ENCODE measurements at places on chromosomes 6 and 20.
A peak's percentile ranks its signal among the peaks of the same experiment; 100 is the strongest.

DNA sequence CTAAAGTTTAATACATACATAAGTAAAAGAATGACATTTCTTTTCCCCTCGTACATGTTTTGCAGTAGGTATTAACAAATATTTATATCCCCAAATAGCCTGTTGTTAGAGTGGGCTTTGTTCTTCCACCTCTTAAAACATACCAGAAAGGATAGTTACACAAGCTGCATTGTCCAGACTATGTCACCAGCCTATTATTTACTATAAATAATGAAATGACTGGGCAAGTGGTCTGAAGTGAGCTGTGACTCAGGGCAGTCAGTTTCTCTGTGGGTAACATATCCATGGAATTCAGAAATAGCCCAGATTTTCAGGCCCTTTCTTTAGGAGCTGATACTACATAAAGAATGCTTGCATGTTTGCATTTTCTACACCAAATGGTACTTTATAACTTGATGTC lies 60.1 kb downstream of the FUT9 start:
- DNase-seq: no peak

DNA sequence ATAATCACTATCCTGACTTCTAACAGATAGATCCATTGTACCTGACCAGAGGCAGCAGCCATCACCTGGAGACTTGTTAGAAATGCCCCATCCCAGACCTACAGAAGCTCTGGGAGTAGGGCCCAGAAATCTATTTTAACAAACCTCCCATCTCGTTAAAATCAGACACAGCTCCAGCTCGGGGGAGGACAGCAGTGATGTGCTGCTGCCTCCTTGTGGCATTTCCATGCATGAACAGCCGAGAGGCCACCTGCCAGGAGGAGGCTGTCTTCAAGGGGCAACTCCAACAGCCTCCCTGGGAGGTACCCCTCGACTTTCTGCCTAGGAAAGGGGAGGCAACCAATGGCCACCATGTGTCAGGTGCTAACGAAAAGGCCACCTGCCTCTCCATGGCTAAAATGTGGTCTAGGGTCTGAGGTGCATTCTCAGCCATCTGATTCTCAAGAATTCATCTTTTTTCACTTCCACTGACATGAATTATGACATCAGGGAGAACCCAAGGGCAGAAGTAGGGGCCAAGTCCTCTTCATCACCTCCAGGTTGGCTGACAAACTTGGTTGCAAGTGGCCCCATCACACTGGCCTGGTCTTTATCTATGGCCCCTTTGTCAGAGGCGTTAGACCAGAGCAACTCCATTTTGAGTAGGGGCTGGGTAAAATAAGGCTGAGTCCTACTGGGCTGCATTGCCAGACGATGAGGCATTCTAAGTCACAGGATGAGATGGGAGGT lies 12.2 kb upstream of the KCNK15 start:
- DNase-seq: peak; percentile 62

GRCh38 chr6:28600245-28600644 lies 74.6 kb downstream of the GPX5 start:
- no peak for DNase-seq

DNA sequence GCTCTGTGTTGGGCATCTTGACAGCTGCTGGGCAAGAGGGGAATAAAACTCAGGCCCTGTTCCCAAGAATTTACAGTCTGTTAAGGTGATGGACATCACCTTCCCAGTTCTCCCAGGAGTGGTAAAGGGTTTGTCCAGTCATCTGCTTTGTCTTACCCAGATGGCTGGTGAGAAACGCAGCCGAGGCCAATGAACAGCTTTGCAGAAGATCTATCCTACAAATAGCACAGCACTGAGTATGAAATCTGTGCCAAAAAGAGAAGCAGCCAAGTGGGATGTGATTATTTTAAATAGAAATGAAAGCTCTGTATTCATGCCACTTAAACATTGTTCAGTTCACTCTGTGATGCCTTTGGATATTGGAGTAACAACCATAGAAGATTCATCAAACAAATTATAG lies 132.7 kb upstream of the SLC22A16 start:
- no peak for DNase-seq

DNA sequence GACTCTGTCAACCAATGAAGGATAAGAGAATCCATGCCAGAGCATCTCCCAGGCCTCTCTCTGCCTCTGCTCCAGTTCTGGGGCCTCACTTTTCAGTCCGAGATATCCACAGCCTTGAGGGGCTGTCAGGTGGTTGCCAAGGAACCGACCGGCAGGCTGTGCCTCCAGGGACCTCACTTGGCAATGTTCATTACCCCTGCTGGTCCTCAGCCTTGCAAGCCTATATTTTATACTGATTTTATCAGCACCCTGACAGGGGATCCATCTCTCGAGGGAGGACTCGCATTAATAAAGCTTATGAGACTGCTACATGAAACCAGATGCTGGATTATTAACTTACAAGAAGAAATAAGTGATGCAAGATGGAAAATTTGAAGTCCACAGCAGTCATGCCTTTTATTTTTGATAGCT lies 39.9 kb downstream of the TMC2 start:
- DNase-seq: no peak

DNA sequence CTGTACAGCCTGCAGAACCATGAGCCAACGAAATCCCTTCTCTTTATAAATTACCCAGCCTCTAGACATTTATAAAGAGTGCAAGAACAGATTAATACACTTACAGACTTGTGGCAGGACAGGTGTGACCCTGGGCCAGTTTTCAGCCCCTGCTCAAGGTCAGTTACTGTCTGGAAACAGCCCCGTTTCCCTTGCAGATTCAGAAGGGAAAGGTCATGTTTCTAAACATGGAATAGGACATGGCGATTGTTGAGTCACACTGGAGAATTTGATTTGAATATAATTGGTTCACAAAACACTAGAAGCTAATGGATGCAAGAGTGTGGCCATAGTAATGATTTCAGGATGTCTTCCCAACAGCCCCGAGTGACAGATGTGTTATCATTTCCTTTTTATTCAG lies 248.8 kb downstream of the DLL1 start:
- DNase-seq: no peak

DNA sequence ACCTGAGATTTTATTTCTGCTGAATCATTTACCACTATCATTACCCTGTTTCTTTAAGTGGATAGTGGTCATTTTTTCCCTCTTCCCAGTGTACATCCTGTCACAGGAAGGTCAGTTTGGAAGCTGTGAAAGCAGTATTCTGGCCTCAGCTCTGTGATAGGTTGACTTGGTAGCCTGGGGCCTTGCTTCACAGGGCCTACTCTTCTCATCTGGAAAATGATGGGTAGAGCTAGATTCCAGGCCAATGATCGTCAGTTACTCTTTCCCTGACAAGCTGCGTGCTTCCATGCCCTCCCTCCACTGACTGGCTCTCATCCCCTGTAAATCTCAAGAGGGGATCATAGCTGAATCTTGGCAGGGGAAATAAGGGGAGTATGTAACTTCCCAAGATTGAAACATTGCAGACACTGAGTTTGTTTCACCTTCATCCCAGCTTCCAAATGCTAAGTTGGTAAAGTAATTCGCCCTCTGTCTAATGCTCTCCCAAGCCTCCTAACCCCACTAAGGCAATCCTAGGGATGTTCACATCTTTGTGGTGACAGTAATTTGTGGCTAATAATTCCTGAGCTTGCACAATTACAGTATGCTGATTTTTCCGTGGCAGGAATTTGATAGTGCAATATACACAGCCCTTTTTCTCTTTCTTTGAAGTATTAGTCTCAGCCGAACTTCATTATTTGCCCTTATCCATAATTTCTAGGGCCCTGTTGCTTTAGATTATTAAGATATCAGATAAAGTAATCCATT lies 51.2 kb downstream of the VAPB start:
- no peak for DNase-seq

GRCh38 chr6:95244751-95245150 lies 332.6 kb upstream of the MANEA start:
- DNase-seq: peak; percentile 14

- peak; percentile 48 for DNase-seq
Measured at GRCh38 chr6:106101466-106101865, 15.3 kb downstream of the PRDM1 start.

- DNase-seq: no peak
Measured at GRCh38 chr6:106626485-106626884, 2.8 kb downstream of the RTN4IP1 start.

DNA sequence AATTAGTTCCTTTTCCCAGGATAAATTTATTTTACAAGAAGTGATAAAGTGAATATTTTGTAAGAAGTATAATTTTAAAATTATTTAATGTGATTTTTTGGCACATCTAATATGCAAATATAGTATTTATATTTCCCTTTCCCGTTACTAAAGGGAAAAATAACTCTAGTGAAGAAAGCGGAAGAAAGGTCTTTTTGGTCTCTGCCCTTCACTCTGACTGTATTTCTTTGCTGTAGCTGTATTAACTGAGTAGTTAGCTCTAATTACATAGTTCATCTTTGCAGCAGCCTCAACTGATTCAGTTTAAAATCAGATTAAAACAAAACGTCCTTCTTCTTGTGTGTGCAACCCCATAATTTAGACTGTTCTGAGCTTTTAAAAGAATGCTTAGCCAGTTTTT lies 57.4 kb upstream of the RNF144B start:
- DNase-seq: peak; percentile 78

Data from inflammatory macrophage treated with lipopolysaccharide for 4 hours (primary cell).